ENCODE measurements at places on chromosomes 16 and 17.

GRCh38 chr17:66540131-66540781 is 237.8 kb downstream of the PRKCA start:
- no peak for DNase-seq

DNA sequence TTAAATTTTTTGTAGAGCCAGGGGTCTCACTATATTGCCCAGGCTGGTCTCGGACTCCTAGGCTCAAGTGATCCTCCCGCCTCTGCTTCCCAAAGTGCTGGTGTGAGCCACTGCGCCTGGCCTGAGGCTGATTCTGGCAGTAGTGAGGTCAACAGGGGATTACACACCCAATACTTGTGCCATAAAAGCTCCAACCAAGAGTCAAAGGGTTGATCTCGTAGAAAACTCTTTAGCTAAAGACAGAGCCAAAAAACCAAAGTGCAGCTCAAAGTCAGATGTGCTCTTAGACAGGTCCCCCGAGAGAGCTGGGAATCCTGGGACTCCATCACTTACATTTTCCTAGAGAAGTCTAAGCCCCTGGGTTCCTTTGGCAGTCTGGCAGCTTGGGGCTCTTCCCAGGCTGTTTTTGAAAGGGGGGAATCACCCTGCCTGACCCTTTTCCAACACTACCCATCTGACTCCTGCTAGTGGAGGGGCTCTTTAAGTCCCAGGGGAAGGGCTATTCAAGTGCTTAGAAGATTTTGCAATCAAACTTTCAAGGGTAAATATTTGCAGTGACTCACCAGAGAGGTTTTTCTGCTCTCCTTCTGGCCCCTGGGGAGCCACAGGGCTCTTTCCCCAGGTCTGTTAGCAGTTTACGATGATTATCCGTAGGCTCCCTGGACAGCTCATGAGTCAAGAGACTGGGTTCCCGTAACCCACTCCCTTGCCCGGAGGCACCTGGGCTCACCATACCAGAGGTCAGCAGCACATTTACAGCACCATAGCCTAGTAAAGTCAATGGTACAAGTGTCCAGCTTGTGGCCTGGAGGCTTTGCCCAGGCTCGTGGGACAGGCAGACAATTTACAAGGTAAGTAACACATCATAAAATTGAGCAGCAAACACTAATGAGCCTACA is 408.7 kb downstream of the SLC39A11 start:
- no peak for DNase-seq

DNA sequence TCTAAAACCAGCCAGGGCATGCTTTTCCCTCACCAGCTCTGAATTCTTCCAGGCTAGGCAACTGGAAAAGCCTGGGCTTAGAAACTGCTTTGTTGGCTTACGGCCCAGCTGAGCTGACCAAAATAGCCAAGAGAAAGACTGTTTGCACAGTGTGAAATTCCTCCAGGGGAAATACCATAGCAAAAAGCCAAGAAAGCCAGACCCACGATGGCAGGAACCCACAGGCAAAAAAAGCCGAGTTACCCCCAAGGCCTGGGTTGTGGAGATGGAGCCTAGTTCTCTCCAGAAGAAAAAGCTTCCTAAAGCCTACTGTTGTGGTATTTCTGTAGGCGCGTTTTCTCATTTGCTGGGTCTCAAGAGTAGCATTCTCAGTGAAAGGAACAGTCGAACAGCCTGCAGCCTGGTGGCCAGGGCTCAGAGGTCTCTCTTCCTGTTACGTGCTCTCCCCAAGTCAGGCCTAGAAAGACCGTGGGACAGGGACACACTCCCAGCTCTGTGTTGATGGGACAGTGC is 9.2 kb downstream of the SP2 start:
- DNase-seq, result peak; percentile 67

DNA sequence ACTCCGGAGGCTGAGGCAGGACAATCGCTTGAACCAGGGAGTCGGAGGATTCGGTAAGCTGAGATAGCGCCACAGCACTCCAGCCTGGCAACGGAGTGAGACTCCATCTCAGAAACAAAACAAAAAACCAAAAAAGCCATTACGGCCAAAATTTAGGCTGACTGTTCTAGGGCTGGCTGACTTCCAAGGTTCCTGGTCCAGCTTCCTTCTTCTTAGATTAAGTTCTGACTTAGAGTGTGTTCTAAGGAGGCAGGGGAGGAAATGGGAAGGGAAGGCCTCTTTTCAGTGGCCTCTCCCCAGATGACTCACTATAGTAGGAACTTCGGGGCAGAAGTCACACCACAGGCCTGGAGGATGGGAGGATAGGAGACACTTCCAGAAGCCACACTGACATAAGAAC is 27.7 kb upstream of the CLEC18B start:
- DNase-seq, result peak; percentile 74

GRCh38 chr16:48105456-48105855 is 50.3 kb downstream of the ABCC12 start:
- no peak for DNase-seq

GRCh38 chr16:76857402-76857801 is 333.6 kb upstream of the MON1B start:
- no peak for DNase-seq
